NCI-H187 (cell line): ENCODE measurements at places on chromosomes 13 and 19.

DNA sequence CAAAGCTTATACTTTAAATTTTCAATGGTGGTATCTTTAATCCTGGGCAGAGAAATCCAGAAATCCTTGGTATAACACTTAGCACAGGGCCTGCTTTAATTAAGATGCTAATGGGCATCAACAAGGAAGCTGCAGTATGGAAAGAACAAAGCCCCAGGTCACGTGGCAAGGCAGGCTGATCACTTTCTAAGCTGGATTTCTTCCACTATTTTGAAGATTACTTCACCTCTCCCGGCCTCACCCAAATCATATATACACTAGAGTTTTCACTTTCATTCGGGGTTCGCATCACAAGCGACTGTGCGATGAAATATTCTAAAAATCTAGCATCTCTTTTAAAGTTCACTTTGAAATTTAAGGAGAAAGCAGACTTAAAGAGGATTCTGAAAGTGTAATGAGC, 71.8 kb downstream of the STARD13 start:
- DNase-seq: no peak

GRCh38 chr13:24348385-24348784, 39.0 kb downstream of the C1QTNF9 start:
- no peak for DNase-seq

- DNase-seq: no peak
Measured at GRCh38 chr19:13848798-13849676, 27.9 kb upstream of the NANOS3 start.

DNA sequence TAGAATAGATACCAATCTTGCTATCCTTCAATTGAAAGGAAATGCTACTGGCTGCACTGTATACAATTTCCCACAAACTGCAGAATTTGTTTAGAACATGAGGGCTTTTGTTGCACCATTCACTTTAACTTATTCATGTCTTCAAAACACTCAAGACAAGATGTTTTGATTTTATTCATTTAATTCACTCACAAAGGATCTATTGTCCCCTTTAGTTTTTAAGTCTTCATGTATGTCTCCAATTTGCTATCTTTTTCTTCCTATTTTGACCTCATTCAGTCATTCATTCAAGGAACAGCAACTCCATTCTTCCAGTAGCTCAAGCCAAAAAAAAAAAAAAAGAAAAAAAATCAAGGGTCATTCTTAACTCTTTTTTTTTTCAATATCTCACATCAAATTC, 130.6 kb upstream of the SOX21 start:
- no peak for DNase-seq

GRCh38 chr19:7506385-7507328, 9.2 kb upstream of the ZNF358 start:
- DNase-seq: peak; percentile 51

DNA sequence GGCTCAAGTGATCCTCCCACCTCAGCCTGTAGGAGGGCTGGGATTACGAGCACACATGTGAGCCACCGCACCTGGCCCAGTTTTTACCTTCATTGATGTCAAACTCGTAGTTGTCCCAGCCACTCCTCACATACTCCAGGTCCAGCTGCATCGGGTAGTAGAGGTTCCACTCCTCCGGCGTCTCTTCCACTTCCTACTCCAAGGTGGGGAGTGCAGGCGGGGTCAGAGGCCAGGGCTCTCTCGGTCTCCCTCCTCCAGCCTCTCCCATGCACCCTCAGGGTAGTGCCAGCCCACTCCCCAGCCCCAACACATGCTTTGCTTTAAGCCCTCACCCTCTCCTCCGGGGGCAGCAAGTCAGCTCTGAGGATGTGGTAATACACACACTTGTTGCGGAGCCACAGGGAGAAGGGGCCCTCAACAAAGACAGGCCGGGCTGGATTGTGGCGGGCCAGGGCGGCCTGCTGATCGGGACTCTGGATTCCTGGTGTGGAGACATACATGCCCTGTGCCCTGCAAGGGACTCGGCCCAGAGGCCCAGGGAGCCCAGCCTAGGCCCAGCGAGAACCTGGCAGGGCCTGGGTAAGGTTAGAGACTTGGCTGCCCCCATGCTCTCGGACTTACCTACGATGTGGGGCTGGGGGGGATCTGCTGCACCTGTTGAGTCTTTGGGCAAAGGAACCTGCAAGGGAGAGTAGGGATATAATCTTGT, 1.9 kb upstream of the ZNF653 start:
- DNase-seq: no peak

GRCh38 chr13:26558987-26559386, 1.5 kb downstream of the WASF3 start:
- DNase-seq: no peak

GRCh38 chr13:43127827-43128226, 104.4 kb downstream of the DNAJC15 start:
- no peak for DNase-seq

DNA sequence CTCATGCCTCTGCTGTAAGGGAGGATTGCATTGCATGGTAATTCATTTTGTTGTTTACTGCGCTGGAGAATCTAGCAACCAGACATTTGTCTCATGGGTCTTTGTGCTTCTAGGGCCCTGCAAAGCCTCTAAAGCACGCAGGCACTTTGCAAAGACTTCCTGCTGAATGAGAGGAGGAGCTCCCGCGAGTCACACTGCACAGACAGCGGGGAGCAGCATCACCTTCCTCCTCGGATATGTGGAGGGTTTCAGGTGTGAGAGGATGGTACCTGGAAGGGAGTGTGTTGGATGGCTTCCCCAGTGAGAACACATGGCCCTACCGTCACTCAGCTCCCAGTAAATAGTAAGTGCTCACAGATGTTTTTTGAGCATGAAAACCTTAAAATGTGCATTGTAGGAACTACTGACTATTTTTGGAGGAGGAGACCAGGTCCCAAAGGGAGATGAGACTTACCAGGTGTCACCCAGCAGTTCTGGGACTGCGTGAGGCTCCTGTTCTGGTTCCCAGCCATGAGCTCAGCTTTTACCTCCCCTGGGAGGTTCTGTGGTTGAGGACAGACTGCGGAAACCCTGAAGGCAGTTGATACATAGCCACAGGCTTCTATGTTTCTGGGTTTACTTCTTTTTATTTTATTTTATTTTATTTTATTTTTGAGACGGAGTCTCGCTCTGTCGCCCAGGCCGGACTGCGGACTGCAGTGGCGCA, 278.0 kb downstream of the FGF9 start:
- no peak for DNase-seq

- no peak for DNase-seq
Measured at GRCh38 chr19:33096005-33096404, 15.0 kb downstream of the GPATCH1 start.

- no peak for DNase-seq
Measured at GRCh38 chr19:52191951-52192350, 2.1 kb downstream of the PPP2R1A start.

DNA sequence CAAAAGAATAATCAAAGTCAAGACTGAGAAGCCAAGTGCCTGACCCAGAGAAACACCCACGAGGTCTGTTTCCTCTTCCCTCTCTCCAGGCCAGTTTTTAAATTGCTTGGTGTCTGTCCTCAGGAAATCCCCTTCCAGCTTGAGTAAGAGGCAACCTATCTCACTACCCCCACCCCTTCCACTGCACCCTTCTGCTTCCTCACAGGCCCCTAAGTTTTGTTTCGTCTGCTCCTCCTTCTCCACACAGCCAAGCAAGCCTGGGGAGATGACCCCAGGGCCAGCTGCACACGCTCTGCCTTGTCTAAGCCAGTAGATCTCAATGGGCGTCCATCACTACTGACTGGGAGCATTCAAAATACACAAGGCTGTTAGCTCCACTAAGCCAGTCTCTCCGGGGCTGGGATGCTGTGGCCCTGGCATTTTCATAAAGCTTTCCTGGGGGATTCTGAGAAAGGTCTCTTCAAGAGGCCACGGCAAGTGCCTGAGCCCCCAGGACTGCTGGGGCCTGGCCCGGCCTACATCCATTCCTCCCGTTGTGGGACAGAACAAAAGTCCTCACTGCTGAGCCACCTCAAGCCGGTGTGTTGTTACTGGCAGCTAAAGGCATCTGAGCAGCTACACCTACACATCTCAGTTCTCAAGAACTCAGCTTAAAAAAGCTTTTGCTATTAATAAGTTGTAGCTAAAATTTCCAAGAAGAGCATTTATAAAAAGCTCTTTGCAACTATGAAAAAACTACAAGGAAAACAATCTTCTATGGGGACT, 14.9 kb upstream of the IL4I1 start:
- no peak for DNase-seq

DNA sequence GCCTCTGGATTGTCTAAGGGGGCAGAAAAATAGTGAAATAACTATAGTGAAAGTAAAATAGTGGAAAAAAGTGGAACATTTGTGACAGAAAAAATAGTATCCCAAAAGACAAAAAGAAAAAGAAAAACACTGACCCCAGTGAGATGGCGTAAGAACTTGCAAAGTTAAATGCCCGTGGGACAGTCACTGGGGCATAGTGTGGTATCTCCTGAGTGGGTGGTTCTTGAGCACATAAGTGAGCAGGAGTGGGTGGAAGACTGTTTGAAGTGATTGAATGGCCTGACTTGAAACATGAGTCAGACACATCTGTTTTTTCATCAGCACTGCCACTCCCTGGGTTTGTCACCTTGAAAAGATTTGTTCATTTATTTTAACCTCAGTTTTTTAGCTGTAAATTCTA, 2.5 kb downstream of the ZNF430 start:
- DNase-seq: no peak

- no peak for DNase-seq
Measured at GRCh38 chr13:112068540-112069060, 1.7 kb downstream of the SOX1 start.

GRCh38 chr19:11405846-11406643, 13.1 kb downstream of the RGL3 start:
- DNase-seq: no peak

GRCh38 chr13:20721454-20722357, 18.2 kb downstream of the IL17D start:
- DNase-seq: no peak

- no peak for DNase-seq
Measured at GRCh38 chr13:98333486-98333885, 156.4 kb upstream of the RNF113B start.

DNA sequence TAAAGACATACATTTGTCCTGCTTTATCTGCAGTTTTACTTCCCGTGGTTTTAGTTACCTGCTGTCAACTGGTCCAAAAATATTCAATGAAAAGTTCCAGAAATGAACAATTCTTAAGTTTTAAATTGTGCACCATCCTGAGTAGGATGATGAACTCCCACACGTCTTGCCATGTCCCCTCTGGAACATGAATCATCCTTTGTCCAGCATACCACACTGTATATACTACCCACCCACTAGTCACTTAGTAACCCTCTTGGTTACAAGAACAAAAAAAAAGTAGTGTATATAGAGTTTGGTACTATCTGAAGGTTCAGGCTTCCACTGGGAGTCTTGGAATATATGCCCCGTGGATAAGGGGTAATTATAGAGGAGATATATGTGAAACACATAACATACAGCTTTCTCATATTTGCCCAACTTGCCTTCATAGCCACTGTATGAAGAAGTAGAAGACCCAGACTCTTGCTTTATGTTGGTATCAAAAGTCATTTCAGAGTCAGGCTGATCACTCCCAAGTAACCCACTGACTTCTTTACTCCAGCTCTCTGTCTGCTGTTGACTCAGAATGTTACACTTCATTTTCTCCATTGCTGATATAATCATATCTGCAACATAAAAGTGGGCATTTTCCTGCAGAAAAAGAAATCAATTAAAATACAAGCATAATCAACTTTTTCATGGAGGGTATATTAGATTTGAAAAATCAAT, 19.3 kb downstream of the RUBCNL start:
- no peak for DNase-seq

- no peak for DNase-seq
Measured at GRCh38 chr13:95247852-95248251, 53.4 kb downstream of the ABCC4 start.

DNA sequence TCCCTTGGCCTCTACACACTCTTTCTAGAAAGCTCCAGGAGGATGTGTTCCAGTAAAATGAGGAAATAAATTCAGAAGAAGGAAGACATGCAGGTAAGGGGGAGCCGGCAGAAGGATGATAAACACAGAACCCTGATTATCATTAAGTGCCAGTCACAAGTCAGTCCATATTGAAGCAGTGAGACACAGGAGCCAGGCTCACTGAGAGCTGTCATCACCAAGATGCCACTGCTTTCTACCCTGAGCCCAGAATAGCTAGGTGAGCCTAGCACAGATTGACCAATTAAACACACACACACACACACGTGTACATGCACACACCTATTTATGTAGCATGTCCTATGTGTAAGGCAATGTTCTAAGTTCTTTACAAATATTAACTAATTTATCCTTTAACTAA, 211.4 kb upstream of the IPO5 start:
- DNase-seq: no peak

- DNase-seq: no peak
Measured at GRCh38 chr13:108915095-108915633, 285.8 kb downstream of the MYO16 start.

DNA sequence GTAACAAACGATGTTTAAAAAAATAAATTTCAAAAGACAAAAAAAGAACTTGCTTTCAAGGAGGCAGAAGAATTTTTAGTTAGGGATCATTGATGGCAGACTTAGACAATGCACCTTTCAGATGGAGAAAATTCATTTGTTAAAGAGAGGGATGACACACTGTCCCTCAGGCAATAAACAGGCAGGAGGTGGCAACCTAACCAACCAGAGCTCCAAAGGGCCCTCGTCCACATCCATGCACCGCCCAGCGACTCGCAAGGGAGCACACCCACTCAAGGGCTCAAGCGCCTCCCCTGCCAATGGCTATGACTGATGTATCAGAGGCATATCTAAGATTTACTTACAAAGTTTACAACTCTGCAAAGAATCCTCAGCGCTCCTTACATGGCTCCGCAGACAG, 81.9 kb downstream of the TUBGCP3 start:
- no peak for DNase-seq

GRCh38 chr13:25420161-25420560, 48.4 kb downstream of the ATP8A2 start:
- peak; percentile 23 for DNase-seq

DNA sequence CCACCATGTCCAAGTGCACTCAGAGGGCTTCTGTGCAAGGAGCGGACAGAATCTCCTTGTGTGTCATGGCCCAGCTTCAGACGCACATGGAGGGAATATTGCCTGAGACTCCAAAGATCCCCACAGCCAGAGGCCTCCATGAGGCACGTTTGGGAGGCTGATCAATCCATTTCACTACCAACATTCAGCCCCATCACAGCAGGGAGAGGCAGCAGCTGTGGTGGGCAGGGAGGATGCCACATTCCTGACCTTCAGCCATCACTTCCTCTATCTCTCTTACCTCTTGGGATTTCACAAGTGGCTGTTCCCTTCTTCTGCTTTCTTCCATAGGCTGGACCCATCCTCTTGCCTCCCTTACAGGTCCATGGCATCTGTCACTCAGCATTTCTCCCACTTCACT, 82.4 kb upstream of the MBNL2 start:
- DNase-seq: no peak

DNA sequence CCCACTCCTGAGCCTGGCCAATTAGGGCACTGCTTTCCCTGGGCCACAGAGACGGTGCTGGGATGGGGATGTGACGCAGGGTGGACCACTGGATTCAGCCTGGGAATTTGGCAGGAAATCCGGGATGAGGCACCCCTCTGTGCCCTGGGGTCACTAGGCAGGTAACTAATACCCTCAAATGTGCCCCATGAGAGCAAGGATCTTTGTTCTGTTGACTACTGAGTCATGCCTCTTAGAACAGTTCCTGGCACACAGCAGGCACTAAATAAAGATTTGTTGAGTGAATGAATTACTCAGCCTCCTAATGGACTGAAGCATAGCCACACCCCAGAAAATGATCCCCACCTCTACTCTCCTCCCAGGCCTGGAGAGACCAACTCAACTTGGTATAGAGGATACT, 15.9 kb downstream of the OPA3 start:
- DNase-seq: no peak

GRCh38 chr19:1304197-1304924, 18.7 kb downstream of the EFNA2 start:
- DNase-seq: no peak
